Activated CD8-positive, alpha-beta T cell treated with anti-CD3 and anti-CD28 coated beads, Interleukin-2, amount 10 ng/mL, durations not matched to agents 7 days and 5 days (primary cell): ENCODE measurements at places on chromosomes 3 and 15. TPM values are rescaled to one million over a fixed set of nuclear protein-coding genes. Genes with fewer than 3 reads are reported as not detected.

GRCh38 chr15:41882689-41883483, 11.0 kb downstream of the SPTBN5 start:
- H3K27me3 ChIP-seq, result peaks cover 14% of the 10 kb centered on the region
- no peak overlapping the region for H3K4me3 ChIP-seq
- H3K36me3 ChIP-seq, result no peaks in the 10 kb centered on the region
- H3K4me1 ChIP-seq, result peaks cover 18% of the 10 kb centered on the region
- H3K27ac ChIP-seq, result no peak overlapping the region

Gene STX19
- total RNA-seq, result not detected

GRCh38 chr3:142433110-142433509, 14.7 kb downstream of the XRN1 start:
- H3K27ac ChIP-seq, result no peak overlapping the region
- H3K36me3 ChIP-seq, result peaks cover 49% of the 10 kb centered on the region
- no peak for DNase-seq
- no peaks in the 10 kb centered on the region for H3K27me3 ChIP-seq
- no peak overlapping the region for H3K4me3 ChIP-seq
- H3K4me1 ChIP-seq, result peaks cover 21% of the 10 kb centered on the region

DNA sequence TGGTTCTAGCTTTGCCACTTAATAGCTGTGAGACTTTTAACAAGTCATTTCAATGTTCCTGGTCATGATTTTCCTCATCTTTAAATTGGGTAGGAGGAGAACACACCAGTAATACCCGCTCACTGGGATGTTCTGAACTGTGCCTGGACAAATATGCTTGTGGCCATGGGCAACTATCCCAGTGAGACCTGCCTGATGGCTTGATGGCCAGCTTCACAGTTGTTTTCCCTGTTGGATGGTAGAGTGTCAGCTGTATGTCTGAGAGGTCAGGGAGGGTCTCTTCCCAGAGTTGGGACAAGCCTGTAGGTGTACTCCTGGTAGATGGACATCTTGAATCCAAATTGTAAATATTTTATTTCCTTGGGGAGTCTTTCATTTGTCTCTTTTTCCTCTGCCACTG, 92.5 kb upstream of the PFN2 start:
- no peaks in the 10 kb centered on the region for H3K36me3 ChIP-seq
- peaks cover 5% of the 10 kb centered on the region for H3K27me3 ChIP-seq
- H3K4me3 ChIP-seq, result no peak overlapping the region
- H3K4me1 ChIP-seq, result no peaks in the 10 kb centered on the region

- H3K27ac ChIP-seq, result peak overlapping the region; percentile 84
- H3K36me3 ChIP-seq, result peaks cover 6% of the 10 kb centered on the region
- peaks cover 6% of the 10 kb centered on the region for H3K27me3 ChIP-seq
- peaks cover 53% of the 10 kb centered on the region for H3K4me1 ChIP-seq
Measured at GRCh38 chr15:66911131-66911700, 154.2 kb upstream of the SMAD3 start.

Gene FBN1
- total RNA-seq, result 0.81 TPM

GRCh38 chr3:30467596-30468238, 138.7 kb upstream of the TGFBR2 start:
- DNase-seq, result no peak
- no peak overlapping the region for H3K27ac ChIP-seq
- H3K4me3 ChIP-seq, result no peak overlapping the region

Gene RBP2
- total RNA-seq, result not detected

DNA sequence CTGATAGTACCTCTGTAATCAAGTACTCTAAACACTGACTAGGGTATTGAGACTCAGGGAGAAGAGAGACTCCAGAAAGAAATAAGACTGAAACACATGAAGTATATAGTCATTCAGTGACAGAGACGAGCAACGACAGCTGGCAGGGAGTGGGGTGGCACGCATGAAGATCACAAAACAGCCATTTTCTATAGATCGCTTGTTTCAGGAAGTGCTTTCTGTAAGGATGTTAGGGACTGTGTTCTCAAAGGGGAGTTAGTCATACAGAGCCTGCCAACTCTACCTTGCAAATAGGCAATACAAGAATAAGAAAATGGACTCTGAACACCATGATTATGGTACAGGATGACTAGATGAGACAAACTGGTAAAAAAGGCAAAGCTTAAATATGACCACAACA, 139.5 kb downstream of the TBL1XR1 start:
- H3K27ac ChIP-seq, result no peak overlapping the region
- H3K36me3 ChIP-seq, result peaks cover 32% of the 10 kb centered on the region
- H3K27me3 ChIP-seq, result no peaks in the 10 kb centered on the region
- H3K4me1 ChIP-seq, result peaks cover 18% of the 10 kb centered on the region

Gene EBLN2
- 5.9 TPM for total RNA-seq

- H3K27ac ChIP-seq, result no peak overlapping the region
- H3K4me1 ChIP-seq, result no peaks in the 10 kb centered on the region
- H3K36me3 ChIP-seq, result no peaks in the 10 kb centered on the region
- H3K27me3 ChIP-seq, result no peaks in the 10 kb centered on the region
- H3K4me3 ChIP-seq, result no peak overlapping the region
Measured at GRCh38 chr15:86840996-86841395, 761.3 kb downstream of the AGBL1 start.

GRCh38 chr15:33311312-33311971, 675 bp downstream of the RYR3 start:
- no peaks in the 10 kb centered on the region for H3K36me3 ChIP-seq
- H3K4me3 ChIP-seq, result no peak overlapping the region
- H3K27me3 ChIP-seq, result peaks cover 43% of the 10 kb centered on the region
- no peaks in the 10 kb centered on the region for H3K4me1 ChIP-seq

Gene RAB5A
- total RNA-seq, result 59.8 TPM

- DNase-seq, result peak; percentile 34
- peaks cover 3% of the 10 kb centered on the region for H3K27me3 ChIP-seq
- H3K36me3 ChIP-seq, result peaks cover 3% of the 10 kb centered on the region
- no peak overlapping the region for H3K27ac ChIP-seq
- H3K4me3 ChIP-seq, result peak overlapping the region; percentile 70
- H3K4me1 ChIP-seq, result peaks cover 10% of the 10 kb centered on the region
Measured at GRCh38 chr3:183824761-183825455, 469 bp downstream of the MAP6D1 start.
